ENCODE measurements at places on chromosomes 1 and 21.

- DNase-seq: no peak
Measured at GRCh38 chr1:116226017-116226416, 114.8 kb downstream of the MAB21L3 start.

DNA sequence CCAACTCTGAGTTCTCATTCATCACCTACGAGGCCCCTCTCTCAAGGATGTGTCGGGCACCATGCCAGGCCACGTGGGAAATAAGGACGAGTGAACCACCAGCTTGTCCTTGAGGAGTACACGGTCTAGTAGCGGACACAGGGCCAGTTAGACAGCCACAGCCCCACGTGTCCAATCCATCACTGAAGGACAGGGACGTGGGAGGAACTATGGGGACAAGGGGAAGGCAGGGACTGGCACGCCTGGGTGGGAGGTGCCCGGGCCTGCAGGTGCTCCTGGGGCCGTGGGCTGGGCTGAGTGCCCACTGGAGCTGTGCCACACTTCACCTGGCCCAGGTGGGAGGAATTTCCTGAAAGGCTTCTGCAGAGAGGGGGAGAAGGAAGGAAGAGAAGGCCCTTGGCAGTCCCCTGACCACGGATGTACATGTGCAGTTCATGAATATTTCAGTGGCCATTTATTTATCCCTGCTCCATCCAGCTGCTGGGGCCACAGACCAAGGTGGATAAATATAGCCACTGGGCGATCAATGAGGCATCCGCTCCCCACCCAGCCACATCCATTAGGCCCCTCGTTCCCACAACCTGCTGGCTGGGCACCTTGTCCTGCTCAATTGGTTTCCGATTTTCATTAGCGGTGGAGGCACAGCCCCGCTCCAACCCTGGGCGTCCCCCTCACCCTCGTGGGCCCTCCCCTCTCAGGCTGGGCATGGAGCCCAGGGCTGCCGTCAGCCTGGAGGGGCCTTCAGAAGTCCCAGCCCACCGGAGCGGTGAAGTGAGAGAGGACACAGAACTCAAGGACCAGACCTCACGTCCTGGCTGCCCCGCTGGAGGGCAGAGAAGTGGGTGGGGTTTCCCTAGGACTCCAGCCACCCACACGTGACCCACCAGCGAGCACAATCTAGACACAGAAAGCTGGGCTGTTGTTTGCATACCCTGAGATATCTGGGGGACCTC, 59.5 kb downstream of the CASZ1 start:
- DNase-seq: no peak

DNA sequence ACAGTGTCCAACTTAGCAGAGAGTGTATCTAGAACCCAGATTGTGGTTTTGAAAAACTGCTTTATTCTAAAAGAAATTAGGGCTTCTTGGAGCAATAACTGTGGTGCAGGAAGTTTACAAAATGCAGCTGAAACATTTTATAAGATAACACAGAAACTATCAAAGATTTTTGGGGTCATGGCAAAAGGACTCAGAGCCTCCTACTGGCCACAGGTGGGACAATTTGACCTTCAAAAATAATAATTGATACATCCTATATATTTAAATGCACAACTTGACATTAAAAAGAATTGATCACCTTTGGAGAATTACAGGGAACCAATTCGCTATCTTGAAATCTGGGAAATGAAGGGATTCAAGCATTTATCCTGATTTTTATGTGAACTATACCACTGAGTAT, 235.2 kb downstream of the RPS6KC1 start:
- no peak for DNase-seq

GRCh38 chr1:39926820-39927219, 25.1 kb upstream of the MYCL start:
- no peak for DNase-seq

- DNase-seq: no peak
Measured at GRCh38 chr1:62682531-62682930, 5.7 kb downstream of the DOCK7 start.

GRCh38 chr1:206581571-206581981, 30.7 kb downstream of the EIF2D start:
- no peak for DNase-seq

DNA sequence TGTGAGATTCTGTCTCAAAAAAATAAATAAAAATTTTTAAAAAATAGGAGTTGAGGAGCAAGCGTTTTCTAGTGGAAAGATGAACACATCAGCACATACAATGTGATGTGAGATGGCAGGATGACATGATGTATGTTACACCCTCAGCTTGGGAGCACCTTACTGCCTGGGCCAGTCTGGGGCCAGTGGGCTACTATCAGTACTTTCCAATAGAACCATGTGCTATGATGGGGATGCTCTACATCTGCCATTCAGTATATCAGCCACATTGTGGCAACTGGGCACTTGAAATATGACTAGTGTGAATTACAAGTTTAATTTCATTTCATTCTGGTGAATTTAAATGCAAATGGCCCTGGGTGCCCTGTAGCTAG, 156.0 kb downstream of the PGBD5 start:
- DNase-seq: no peak

GRCh38 chr1:219566951-219567947, 45.7 kb downstream of the ZC3H11B start:
- DNase-seq: no peak

DNA sequence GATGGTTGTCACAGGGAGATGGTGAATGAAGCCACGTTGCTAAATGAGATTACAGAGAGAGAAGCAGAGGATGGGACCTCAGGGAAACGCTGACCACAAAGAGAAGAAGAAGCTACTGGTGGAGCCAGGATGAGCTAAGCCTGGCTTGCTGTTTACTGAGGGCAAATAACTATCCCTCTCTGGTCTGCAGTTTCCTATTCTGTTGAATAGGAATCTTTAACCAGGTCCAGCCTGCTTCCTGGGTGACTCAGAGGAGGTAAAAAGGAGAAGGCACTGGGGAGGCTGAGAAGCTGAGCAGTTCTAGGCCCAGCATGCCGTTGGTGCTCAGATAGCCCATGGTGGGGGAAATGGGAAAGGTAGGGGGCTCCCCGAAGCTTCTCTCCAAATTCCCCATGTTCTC, 29.6 kb downstream of the DMBX1 start:
- no peak for DNase-seq

DNA sequence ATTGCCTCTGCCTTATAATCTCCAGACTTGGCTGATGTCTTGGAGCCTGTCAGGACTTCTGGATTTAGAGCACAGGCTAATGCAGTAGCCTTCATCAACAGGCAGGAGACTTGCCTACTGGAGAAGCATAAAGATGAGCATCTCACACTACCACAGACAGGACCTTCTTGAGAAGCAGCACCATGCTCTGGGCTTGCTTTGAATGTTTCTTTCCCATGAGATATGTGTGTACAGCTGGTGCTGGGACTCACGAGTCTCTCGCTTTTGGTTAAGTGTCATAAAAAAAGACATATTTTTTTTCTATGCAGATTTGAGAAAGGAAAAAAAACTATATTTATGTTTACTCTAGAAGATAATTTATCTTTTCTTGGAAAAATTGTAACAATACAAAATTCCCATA, 671.3 kb downstream of the MRPL39 start:
- no peak for DNase-seq

GRCh38 chr1:54866801-54867716, 19.9 kb downstream of the DHCR24 start:
- DNase-seq: no peak

GRCh38 chr1:24768873-24769605, 23.8 kb downstream of the CLIC4 start:
- no peak for DNase-seq

- DNase-seq: no peak
Measured at GRCh38 chr1:46562498-46562897, 11.1 kb upstream of the KNCN start.

GRCh38 chr1:68495968-68496679, 758 bp downstream of the DEPDC1 start:
- peak; percentile 9 for DNase-seq

GRCh38 chr1:166814611-166815010, 24.7 kb upstream of the POGK start:
- DNase-seq: no peak

- no peak for DNase-seq
Measured at GRCh38 chr1:77370161-77370560, 88.3 kb downstream of the AK5 start.

DNA sequence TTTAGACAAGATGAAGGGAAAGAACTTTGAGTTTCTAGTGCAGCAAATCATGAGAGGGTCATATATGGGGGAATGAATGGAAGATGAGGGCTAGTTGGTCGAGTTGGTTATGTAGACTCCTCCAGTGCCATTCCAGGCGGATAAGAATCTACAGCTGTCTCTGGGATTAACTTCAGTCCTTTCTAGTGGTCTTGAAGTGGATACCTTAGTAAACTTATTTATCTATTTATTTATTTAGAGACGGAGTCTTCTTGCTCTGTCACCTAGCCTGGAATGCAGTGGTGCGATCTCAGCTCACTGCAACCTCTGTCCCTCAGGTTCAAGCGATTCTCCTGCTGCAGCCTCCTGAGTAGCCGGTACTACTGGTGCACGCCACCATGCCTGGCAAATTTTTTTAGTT, 41.4 kb upstream of the RCC2 start:
- no peak for DNase-seq

Data from NT2/D1 (cell line).